ENCODE measurements at places on chromosomes 6 and 20.

- DNase-seq: no peak
Measured at GRCh38 chr6:45027126-45027525, 301.0 kb upstream of the RUNX2 start.

DNA sequence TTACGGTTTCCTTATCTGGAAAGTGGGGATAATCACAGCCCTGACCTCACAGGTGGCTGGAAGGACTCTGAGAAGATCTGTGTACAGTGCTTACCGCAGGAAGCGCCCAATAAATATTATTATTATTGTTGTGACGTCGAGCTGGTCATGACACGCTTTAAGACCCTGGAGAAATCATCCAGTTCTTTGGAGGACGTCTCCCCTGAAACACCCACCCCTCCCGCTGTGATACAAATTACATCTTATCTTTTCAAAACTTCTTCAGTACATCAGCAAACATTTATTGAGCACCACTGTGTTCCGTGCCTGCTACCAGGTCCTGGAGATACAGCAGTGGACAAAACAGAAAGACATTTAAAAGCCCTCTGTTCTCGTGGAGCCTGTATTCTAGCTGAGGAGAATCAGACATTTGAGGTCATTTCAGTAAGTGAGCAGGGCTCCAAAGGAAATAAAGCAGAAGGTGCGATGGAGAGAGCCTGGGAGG lies 118.7 kb downstream of the CEBPB start:
- DNase-seq: no peak

DNA sequence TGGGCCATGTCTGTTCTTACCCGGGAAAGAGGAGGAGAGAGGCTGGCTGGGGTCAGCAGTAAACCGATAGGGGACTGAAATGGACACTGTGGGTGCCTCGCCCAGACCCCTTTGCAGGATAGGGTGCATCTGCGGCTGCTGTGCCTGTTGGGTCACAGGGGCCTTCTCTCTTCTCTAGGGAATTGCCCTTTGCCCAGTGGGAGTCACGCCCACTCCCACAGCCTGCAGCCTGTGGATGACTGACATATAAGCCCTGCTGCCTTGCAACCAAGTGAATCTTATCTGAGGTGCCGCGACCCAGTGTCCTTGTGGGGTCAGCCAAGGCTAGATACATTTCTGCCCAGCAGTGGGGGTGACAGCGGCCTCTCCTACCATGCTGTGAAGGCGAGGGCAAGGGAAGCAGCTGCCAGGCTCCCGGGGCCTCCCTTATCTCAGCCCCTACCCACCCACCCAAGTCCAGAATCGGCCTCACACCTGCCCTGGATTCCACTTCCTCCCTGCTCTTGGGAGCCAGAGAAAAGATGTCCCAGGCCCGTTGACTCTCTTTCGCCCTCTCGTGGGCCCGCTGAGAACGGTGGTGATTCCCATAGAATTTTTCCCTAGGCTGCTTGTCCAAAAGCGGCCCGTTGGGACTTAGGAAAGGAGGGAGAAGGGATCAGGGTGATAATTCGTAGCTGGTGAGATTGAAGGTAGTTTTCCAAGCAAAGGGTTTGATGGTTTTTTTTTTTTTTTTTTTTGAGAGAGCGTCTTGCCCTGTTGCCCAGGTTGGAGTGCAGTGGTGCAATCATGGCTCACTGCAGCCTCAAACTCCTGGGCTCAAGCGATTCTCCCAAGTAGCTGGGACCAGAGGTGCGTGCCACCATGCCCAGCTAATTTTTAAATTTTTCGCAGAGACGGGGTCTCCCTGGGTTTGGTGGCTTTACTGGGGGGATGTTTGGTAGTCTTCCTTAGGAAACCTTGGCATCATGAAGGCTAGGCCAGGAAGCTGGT lies 76.4 kb upstream of the RNF24 start:
- peak; percentile 41 for DNase-seq

DNA sequence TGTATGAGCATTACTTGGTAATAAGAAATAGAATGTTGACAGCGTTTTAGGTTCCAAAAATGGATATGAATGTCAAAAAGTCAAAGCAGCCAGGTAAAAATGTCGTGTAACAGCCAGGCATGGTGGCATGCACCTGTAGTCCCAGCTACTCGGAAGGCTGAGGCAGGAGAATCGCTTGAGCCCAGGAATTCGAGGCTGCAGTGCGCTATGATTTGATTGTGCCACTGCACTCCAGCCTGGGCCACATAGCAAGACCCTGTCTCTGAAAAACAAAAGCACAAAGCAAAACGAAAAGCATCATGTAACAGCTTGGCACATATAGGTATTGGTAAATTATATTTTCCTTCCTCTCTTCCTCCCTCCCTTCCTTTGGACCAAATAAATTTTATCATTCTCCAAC lies 16.2 kb upstream of the FOXP4 start:
- no peak for DNase-seq

DNA sequence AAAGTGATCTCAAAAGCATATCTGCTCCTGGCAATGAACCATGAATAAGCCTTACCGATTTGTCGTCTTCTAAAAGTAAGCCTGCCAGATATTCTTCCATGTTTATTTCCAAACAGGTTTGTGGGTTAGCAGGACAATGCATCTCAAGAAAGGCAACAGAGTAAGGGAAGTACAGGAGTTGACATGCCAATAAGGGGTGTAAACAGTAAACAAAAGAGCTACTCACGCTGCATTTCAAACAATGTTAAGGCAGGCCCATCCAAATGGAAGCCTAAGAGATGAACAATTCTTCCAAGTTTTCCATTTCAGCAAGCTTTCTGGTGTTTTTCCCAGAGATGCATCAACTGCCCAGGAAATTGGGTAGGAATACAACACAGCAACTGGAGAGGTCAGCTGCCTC lies 27.8 kb upstream of the CRIP3 start:
- DNase-seq: no peak

DNA sequence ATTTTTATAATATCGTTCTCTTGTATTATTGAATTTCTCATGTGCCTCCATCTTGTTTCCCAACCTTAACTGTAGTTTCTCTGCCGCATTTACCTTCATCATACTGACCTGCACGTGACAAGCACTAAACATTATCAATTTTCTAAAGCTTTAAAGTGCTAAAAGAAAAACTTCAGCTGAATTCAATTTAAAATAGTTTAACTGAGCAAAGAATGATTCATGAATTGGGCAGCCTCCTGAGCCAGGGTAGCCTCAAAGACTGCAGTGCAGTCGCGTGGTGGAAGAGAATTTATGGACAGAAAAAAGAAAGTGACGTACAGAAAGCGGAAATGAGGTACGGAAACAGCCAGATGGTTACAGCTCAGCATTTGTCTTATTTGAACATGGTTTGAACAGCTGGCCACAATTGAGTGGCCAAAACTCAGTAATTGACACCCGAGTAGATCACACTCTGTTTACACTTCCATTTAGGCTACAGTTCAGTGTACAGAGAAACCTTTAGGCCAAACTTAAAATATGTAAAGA lies 4.2 kb upstream of the ZDHHC14 start:
- DNase-seq: no peak

GRCh38 chr20:25277051-25277801 lies 29.3 kb downstream of the PYGB start:
- no peak for DNase-seq

GRCh38 chr6:118223316-118223715 lies 316.3 kb downstream of the SLC35F1 start:
- no peak for DNase-seq

DNA sequence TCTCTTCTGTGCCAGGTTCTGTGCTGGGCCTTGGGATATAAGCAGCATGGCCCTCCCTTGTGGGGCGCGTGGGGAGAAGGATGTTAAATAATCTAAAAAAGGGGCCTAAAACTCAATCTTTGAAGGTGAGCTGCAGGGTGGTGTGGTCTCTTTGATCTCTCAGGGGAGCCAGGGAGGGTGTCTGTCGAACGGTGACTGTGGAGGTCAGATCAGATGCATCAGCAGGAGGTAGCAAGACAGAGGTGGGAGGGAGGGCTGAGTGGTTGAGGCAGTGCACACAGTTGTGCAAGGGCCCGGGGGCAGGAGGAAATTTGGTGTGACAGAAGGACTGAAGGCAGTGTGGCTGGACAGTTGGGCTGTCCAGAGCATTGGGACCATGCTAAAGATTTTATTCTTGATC lies 287.3 kb downstream of the BMP7 start:
- no peak for DNase-seq

GRCh38 chr6:163655217-163656121 lies 241.0 kb downstream of the QKI start:
- no peak for DNase-seq

DNA sequence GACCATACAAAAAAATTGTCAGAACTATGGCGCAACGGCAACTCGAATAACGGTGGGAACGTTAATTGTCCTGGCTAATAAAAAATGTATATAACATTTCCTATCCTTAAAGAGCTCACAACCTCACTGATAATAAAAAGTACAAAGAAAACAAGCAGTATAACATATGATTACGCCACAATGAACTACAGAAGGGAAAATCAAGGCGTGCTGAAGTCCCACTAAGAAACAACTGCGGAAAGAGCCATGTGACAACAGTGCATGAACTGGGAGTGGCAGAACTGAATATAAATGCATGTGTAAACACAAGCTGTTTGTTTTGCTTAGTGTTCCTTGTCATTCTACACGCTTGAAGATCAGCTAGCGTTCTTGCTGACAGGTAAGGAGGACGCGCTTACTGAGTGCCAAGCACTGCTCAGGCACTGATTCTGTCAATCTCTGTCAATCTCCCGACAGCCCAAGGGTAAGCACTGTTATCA lies 466 bp upstream of the PSMB1 start:
- peak; percentile 58 for DNase-seq

DNA sequence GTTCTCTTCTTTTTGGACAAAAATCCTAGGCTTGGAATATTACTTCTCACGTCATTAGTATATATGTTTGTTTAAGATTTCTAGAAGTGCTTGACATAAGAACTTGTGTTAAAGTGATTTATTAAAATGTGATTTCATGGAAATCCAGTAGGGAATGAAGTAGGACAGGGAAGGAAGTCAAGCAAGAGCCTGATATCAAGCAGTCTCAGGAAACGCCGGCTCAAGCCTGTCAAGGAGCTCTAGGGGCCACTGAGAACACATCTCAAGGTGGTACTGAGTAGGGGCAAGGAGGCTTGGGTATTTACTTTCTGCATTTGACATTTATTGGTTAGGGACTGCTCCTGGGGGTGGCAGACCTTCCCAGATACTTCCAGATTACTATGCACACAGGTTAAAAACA lies 920.9 kb upstream of the GJE1 start:
- no peak for DNase-seq

DNA sequence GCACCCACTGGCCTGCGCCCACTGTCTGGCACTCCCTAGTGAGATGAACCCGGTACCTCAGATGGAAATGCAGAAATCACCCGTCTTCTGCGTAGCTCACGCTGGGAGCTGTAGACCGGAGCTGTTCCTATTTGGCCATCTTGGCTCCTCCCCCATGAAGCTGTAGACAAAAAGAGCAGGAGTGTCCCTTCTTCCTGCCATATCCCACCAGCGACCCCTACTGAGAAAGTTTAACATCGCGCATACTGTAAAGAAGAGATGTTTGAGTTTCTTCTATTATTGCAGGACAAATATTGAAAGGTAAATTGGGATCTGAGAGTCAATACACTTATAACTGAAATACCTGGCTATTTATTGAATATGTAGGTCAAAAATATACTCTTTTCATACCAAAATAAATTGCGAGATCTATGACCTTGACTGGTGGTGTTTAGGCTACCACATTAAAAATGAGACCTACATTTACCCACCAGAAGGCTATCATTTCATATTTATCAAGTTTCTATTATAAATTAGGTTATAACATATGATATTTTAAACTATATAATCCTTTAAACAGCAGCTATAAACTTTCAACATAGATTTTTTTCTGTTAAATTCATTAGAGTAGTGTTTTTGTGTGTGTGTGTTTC lies 586.3 kb downstream of the HTR1B start:
- DNase-seq: no peak

GRCh38 chr6:111850295-111850937 lies 22.8 kb downstream of the FYN start:
- no peak for DNase-seq

- DNase-seq: no peak
Measured at GRCh38 chr6:134809130-134809529, 140.8 kb downstream of the ALDH8A1 start.

- DNase-seq: no peak
Measured at GRCh38 chr6:158999154-158999665, 792 bp downstream of the RSPH3 start.

- DNase-seq: no peak
Measured at GRCh38 chr6:54987633-54988290, 141.2 kb downstream of the FAM83B start.

DNA sequence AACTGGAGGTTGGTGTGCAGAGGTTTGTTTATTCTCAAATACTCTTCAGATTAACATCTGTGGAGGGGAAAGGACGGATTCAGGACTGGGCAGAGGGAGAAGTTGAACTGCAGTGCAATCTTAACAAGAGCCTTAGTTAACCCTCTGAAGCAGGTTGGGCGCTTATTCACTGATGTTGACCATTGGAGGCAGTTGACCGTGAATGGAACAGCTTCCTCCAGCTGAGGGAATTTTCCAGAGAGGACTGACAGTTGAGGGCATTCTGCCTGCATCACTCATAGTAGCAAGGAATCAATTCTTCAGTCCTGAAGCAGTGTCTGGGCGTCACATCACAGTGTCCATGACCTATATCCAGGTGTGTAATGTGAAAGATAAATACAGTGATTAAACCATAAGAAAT lies 80.9 kb downstream of the PLCB4 start:
- DNase-seq: no peak

- DNase-seq: no peak
Measured at GRCh38 chr6:139990856-139991465, 616.5 kb upstream of the CITED2 start.

DNA sequence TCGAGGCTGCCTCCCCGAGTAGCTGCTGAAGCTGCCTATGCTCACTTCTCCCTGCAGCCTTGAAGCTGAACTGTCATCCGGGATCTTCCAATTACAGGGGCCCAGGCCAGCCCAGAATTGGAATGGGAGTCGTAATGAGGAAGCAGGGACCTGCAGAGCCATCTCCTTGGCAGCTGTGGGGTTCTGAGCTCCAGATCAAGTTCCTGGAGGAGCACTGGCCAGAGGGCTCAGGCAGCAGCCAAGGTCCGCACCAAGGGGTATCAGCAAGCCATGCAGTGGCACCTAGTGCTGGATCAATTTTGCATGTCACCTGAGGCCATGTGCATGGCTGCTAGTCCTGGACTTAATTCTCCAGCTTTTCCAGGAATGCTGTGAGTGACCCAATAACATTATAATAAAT lies 163.2 kb upstream of the TSHZ2 start:
- DNase-seq: no peak

Data from CD4-positive, alpha-beta T cell treated with Interleukin-12 subunit alpha and Interleukin-12 subunit beta, for 1 hour (primary cell).